Activated B cell treated with CpG ODN at 0.5 μM for 24 hours (primary cell): ENCODE measurements at places on chromosomes 6 and 20. TPM values are rescaled to one million over a fixed set of nuclear protein-coding genes. Genes with fewer than 3 reads are reported as not detected.

TMEM239 gene
- total RNA-seq: not detected in 2 replicates

SULF2 gene
- 0.20 and 0.66 TPM in 2 replicates for total RNA-seq

DNA sequence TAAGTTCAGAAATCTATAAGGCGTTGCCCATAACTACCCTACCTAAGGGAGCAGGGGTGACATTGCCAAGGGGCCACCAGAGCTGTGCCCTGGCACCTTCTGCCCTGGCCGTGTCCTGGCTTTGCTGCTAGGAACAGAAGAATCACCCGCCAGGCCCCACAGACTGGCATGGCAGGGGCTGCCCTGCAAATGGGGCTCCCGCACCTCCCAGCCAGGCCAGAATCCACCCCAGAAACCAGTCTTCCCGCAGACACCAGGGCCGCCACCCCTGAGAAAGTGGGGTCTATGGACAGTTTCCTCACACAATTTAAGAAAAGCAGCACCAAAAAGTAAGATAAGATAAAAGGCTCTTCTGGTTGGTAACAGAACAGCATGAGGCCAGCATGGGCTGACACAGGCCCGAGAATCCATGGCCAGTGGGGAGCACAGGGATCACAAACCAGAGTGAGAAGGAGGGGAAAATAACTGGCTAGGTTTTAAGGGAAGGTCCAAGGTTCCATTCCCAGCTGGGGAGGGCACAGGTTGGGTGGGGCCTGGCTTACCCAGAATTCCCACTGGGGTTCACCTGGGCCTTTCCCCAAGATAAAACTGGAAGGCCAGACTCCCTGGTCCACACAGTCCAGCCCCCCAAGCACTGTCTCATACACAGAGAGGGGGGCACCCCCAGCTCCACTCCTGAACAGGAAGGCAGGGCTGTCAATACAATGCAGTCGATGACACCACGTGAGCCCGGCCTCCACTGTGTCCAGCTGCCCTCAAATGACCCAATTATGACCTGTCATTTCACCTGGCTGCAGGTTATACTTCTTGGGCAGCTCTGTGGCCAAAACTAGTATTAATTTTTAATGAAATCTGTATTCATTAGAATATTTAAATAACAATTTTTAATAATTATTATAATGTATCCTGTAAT lies 59.4 kb downstream of the PYGB start:
- DNase-seq: no peak
- no peaks in the 10 kb centered on the region for H3K27me3 ChIP-seq
- H3K27ac ChIP-seq: no peak overlapping the region
- peaks cover 16% of the 10 kb centered on the region for H3K36me3 ChIP-seq

ANKEF1 gene
- 2.0 and 2.6 TPM in 2 replicates for total RNA-seq

DNA sequence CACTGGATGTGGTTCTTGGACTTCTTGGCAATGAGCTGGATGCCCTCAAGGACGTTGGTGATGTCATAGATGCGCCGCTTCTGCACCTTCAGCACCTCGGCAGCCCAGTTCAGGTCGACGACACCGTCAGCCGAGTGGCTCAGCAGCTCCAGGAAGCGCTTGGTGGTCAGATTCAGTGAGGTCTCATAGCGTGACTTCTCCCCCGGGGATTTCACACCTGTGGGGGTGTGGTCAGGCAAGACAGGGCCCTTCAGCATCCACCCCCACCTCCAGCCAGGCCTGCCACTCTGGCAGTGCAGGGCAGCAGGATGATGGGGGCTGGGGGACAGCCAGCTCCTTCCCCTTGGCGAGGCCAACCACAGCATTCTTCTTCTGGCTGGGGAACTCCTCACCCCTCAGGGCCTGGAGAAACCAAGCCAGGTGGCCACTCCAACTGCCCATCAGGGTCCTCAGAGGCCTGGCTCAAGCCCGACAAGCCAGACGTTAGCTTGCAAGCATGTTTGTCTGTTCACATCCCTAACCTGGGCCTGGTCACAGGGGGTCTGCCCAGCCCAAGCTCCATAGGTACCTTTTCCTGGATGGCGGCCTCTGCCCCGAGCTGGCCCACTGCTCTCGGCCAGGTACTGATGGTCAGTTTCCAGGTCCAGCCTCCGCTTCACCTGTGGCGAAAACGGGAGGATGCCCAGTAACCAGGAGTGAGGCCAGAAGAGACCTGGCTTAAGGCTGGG lies 5.7 kb upstream of the NECAB3 start:
- no peaks in the 10 kb centered on the region for H3K27me3 ChIP-seq
- peak overlapping the region; percentile 35 for H3K27ac ChIP-seq
- H3K4me1 ChIP-seq: peaks cover 43% of the 10 kb centered on the region
- no peak overlapping the region for H3K4me3 ChIP-seq

TNF gene
- total RNA-seq: 135 and 139 TPM in 2 replicates

DNA sequence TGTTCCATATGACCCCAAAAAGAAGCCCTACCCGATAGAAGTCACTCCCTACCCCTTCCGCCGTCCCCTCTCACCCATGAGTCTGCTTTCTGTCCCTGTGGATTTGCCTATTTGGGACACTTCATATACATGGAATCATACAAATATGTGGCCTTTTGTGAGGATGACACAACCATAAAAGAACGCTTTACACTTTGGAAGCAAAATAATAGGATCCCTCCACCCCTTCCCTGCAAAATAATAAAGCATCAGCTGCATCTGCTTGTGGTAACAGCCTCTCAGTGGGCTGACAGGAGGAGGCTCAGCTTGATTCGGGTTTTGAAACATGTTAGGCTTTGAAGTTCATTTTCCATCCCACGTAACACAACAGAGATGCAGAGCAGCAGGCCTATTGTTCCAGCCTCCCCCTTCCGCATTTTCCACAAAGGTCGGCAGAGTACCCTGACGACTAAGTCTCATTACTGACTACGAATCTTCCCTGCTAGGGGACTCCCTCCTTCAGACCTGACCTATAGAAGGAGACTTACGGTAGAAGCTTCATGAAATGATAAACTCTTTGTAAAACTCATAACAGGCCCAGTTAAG lies 99.1 kb downstream of the ALDH8A1 start:
- H3K27me3 ChIP-seq: peaks cover 11% of the 10 kb centered on the region
- no peak overlapping the region for H3K27ac ChIP-seq
- no peaks in the 10 kb centered on the region for H3K4me1 ChIP-seq
- H3K36me3 ChIP-seq: no peaks in the 10 kb centered on the region
- DNase-seq: no peak
- H3K4me3 ChIP-seq: no peak overlapping the region

GRCh38 chr6:8539453-8539852 lies 104.1 kb upstream of the SLC35B3 start:
- H3K27me3 ChIP-seq: no peaks in the 10 kb centered on the region
- no peak for DNase-seq
- no peak overlapping the region for H3K27ac ChIP-seq
- no peaks in the 10 kb centered on the region for H3K36me3 ChIP-seq

DNA sequence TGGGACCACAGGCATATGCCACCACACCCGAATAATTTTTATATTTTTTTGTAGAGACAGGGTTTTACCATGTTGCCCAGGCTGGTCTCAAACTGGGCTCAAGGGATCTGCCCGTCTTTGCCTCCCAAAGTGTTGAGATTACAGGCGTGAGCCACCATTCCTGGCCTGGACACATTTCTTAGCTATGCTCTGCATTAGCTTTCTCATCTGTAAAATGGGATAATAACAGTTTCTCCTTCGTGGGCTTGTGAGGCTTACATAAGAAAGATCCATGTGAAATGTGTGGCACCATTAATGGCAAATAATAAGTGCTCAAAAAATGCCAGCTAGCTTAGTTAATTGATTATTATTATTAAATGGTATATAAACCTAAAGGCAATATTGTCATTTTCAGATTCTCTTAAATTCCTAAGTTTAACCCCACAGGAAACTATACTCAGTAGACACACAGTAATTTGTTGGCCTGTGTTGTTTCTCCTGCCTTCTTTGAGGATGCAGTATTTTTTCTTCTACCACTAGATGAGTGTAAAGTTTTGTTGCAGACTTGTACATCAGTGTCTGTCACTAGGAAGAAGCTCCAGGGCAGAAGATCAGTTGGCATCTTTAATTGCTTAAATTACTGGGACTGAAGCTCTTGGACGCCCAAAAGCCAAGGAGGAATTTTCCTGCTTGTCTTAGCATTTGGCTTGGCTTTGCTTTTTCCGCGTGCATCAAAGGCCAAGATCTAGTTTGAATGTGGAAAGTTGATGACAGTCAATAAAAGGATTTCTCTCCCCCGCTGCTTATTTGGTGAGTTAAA lies 162.3 kb upstream of the ZNF217 start:
- H3K27me3 ChIP-seq: no peaks in the 10 kb centered on the region
- no peak overlapping the region for H3K4me3 ChIP-seq
- H3K27ac ChIP-seq: no peak overlapping the region
- no peak for DNase-seq

- no peak overlapping the region for H3K27ac ChIP-seq
- H3K4me3 ChIP-seq: no peak overlapping the region
- H3K4me1 ChIP-seq: no peaks in the 10 kb centered on the region
Observed at GRCh38 chr20:19457611-19458010, 245.2 kb downstream of the SLC24A3 start.

DNA sequence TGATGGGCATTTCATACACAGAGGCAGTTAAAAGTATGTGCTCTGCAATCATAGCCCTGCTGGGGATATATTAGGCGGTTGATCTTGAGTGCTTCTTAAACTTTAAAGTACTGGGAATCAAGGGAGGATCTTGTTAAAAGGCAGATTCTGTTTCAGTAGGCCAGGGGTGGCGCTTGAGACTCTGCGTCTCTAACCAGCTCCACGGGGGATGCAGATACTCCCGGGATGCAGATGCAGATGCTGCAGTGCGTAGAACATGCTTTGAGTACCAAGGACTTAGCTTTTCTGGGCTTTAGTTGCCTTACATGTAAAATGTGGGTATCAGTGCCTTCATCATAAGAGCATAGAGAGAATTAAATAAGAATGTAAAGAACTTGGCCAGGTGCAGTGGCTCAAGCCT lies 44.4 kb upstream of the ENPP5 start:
- H3K27me3 ChIP-seq: no peaks in the 10 kb centered on the region
- no peak overlapping the region for H3K27ac ChIP-seq
- H3K4me1 ChIP-seq: peaks cover 39% of the 10 kb centered on the region
- H3K36me3 ChIP-seq: no peaks in the 10 kb centered on the region
- no peak overlapping the region for H3K4me3 ChIP-seq

NKAIN4 gene
- total RNA-seq: not detected in 2 replicates

DNA sequence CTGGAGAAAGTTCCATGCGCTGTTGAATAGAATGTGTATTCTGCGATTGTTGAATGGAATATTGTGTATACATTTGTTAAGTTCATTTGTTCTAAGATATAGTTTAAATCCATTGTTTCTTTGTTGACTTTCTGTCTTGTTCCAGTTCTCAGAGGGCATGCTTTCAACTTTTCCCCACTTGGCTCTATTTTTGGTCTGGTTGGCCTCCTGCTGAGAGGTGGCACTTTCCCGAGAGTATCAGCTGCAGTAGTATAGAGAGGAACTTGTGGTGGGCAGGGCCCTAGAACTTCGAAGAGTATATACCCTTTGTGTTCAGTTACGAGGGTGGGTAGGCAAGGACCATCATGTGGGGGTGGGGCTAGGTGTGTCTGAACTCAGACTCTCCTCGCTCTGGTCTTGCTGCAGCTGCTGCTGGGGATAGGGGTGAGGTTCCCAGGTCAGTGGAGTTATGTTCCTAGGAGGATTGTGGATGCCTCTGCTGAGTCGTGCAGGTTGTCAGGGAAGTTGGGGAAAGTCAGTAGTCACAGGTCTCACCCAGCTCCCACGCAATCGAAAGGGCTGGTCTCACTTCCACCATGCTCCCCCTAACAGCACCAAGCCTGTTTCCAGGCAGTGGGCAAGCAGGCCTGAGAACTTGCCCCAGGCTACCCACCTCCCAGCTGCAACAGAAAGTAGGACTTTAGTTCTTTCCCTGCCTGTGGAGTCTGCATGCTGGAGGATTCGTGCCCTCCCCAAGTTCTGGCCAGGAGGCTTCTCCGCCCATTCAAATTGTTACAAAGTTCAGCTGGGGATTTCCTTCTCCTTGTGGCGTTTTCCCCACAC lies 118.9 kb upstream of the SSTR4 start:
- H3K27me3 ChIP-seq: no peaks in the 10 kb centered on the region
- no peak for DNase-seq
- no peaks in the 10 kb centered on the region for H3K36me3 ChIP-seq
- H3K4me3 ChIP-seq: no peak overlapping the region
- no peaks in the 10 kb centered on the region for H3K4me1 ChIP-seq

PLAGL1 gene
- 28.5 and 33.5 TPM in 2 replicates for total RNA-seq

- no peak overlapping the region for H3K4me3 ChIP-seq
- H3K36me3 ChIP-seq: no peaks in the 10 kb centered on the region
- peaks cover 6% of the 10 kb centered on the region for H3K27me3 ChIP-seq
- no peak overlapping the region for H3K27ac ChIP-seq
- no peak for DNase-seq
- H3K4me1 ChIP-seq: no peaks in the 10 kb centered on the region
Observed at GRCh38 chr20:59559863-59560262, 44.5 kb upstream of the PHACTR3 start.

DNA sequence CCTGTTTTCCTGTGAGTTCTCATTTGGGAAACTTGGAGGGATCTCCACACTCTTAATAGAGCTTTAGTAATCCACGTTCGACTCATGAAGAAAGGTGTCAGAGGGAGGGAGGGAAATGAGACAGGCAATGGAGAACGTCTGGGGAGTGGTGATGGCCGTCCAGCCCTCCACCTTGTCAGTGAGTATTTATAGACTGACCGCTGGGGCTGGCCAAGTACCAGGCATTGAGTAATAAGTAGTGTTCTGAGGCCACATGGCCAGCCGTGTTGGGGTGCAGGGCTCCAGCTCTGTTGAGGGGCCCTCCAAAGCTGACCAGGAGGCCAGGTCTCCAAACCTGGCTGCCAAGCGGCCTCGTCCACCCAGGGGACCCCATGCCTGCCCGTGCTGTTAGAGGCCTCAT lies 11.3 kb upstream of the DSN1 start:
- H3K36me3 ChIP-seq: peaks cover 45% of the 10 kb centered on the region
- H3K27ac ChIP-seq: no peak overlapping the region
- no peaks in the 10 kb centered on the region for H3K27me3 ChIP-seq
- DNase-seq: no peak
- no peak overlapping the region for H3K4me3 ChIP-seq
- no peaks in the 10 kb centered on the region for H3K4me1 ChIP-seq

- DNase-seq: no peak
- peaks cover 8% of the 10 kb centered on the region for H3K27me3 ChIP-seq
- H3K27ac ChIP-seq: no peak overlapping the region
- H3K36me3 ChIP-seq: no peaks in the 10 kb centered on the region
- no peaks in the 10 kb centered on the region for H3K4me1 ChIP-seq
- no peak overlapping the region for H3K4me3 ChIP-seq
Observed at GRCh38 chr20:24432046-24432442, 37.4 kb upstream of the SYNDIG1 start.

DNA sequence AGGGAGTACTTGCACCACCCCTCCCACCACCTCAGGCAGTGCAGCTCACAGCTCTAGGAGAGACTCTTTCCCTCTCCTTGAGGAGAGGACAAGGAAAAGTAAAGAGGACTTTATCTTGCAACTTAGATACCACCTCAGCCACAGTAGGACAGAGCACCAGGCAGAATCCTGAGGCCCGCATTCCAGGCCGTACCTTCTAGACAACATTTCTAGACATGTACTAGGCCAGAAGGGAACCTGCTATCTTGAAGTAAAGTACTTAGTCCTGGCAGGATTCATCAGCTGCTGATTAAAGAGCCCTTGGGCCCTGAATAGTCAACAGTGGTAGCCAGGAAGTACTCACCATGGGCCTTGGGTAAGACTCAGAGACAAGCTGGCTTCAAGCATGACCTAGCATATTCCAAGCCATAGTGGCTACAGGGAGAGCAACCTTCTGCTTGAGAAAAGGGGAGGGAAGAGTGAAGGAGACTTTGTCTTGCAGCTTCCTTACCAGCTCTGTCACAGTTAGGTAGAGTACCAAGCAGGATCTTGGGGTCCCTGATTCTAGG lies 384.4 kb upstream of the RNF217 start:
- no peak overlapping the region for H3K27ac ChIP-seq
- no peaks in the 10 kb centered on the region for H3K36me3 ChIP-seq
- DNase-seq: no peak
- H3K4me1 ChIP-seq: no peaks in the 10 kb centered on the region
- H3K27me3 ChIP-seq: no peaks in the 10 kb centered on the region
